CD8-positive, alpha-beta memory T cell (primary cell): ENCODE measurements at places on chromosomes 2 and 18. TPM values are rescaled to one million over a fixed set of nuclear protein-coding genes. Genes with fewer than 3 reads are reported as not detected.

The ASTL gene
- total RNA-seq = 16.2 TPM

The FHOD3 gene
- not detected for total RNA-seq

The COPS9 gene
- 186 TPM for total RNA-seq

The PRSS56 gene
- not detected for total RNA-seq

The ITGAV gene
- total RNA-seq = 10.7 TPM

The NT5C1B gene
- total RNA-seq = not detected

The ALPI gene
- total RNA-seq = not detected

The CCDC85A gene
- total RNA-seq = not detected

The DLX2 gene
- total RNA-seq = 0.16 TPM

The BIN1 gene
- 84.9 TPM for total RNA-seq

The LBX2 gene
- total RNA-seq = 0.94 TPM

The SIGLEC15 gene
- not detected for total RNA-seq

The EDAR gene
- total RNA-seq = 0.07 TPM

The GAL3ST2 gene
- total RNA-seq = not detected

The GPR17 gene
- not detected for total RNA-seq
